ENCODE measurements at places on chromosomes 6 and 20. TPM values are rescaled to one million over a fixed set of nuclear protein-coding genes. Genes with fewer than 3 reads are reported as not detected.

Gene OOEP
- not detected for total RNA-seq

Gene MARCKS
- 96.4 TPM for total RNA-seq

Gene TREM2
- 11.0 TPM for total RNA-seq

Gene ZNF318
- total RNA-seq, result 42.0 TPM

Gene HLA-G
- total RNA-seq, result not detected

Gene PRSS35
- total RNA-seq, result 1.8 TPM

Gene CRISP3
- not detected for total RNA-seq

Gene ARG1
- 1.8 TPM for total RNA-seq

Gene NKX2-4
- not detected for total RNA-seq

Gene ANGPT4
- total RNA-seq, result 0.11 TPM

Gene KIZ
- 57.8 TPM for total RNA-seq

Gene HLA-DQA2
- total RNA-seq, result 4.3 TPM

Gene COL11A2
- total RNA-seq, result 9.2 TPM

Gene TSPO2
- not detected for total RNA-seq

Gene RAE1
- 32.8 TPM for total RNA-seq

Gene CTSZ
- total RNA-seq, result 85.0 TPM

Gene PTCRA
- not detected for total RNA-seq

Gene CST3
- 980 TPM for total RNA-seq

Gene TEAD3
- 2.4 TPM for total RNA-seq

All from dorsolateral prefrontal cortex (tissue), 122 donors.